Activated naive CD4-positive, alpha-beta T cell treated with anti-CD3 and anti-CD28 coated beads, Interleukin-2, amount 10 ng/mL, durations not matched to agents 7 days and 5 days (primary cell): ENCODE measurements at places on chromosomes 3 and 15.

DNA sequence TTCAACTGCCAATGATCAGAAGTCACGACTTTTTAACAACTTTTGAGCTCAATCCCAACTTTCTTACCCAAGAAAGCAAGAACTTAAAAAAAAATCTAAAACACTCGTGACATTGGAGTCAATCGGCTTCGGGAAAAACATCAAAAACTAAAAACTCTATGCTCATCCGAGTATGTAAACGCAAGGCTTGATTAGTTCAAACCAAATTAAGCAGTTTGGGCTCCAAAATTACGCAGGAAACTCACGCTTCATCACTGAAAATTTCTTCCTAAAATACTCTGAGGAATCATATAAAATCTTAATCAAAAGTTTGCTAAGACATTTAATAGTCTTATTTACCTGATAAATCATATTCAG is 1.6 kb downstream of the TRA2B start:
- no peak for DNase-seq

GRCh38 chr3:6220447-6220846 is 640.5 kb upstream of the GRM7 start:
- no peak for DNase-seq

- DNase-seq = no peak
Observed at GRCh38 chr3:106033654-106034053, 164.8 kb upstream of the CBLB start.

DNA sequence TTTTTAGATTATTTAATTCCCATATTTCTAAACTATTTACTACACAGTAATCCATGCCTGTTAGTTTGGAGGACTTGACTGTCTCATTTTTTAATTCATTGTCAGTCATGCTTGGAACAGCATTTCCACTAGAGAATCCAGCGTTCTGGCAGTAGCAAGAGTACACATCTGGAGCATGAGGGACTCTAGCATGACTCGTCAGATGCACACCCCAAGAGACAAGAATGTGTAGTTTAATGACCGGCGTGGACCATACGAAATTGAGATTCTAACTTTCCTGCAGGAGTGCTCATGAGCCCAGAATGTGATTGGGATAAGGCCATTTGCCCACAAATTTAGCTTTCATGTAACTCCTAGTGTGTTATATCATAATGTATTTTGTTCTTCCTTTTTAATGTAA is 48.9 kb downstream of the ASB7 start:
- no peak for DNase-seq

GRCh38 chr15:55676507-55676906 is 66.4 kb downstream of the PRTG start:
- DNase-seq = no peak

GRCh38 chr3:141421639-141422319 is 53.5 kb downstream of the ZBTB38 start:
- no peak for DNase-seq
